ENCODE measurements at places on chromosomes 7 and 10.

DNA sequence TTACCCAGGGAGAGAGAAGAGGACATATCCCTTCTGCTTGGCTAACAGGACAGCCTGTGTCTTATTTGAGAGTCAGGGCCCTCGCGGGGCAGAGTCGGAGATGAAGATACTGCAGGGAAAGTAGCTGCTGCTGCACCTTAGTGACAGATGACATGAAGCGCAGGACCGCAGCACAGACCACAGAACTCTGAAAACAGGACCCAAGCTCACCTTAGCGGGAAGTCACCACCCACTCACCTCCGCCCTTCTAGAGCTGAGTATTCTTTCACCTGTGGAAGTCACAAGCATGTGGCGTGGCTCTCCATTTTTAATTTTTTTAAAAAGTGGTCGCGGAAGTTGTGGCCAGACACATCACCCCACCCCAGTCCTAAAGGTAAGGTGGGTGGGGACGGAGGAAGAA is 191.4 kb downstream of the FAM107B start:
- DNase-seq: no peak

DNA sequence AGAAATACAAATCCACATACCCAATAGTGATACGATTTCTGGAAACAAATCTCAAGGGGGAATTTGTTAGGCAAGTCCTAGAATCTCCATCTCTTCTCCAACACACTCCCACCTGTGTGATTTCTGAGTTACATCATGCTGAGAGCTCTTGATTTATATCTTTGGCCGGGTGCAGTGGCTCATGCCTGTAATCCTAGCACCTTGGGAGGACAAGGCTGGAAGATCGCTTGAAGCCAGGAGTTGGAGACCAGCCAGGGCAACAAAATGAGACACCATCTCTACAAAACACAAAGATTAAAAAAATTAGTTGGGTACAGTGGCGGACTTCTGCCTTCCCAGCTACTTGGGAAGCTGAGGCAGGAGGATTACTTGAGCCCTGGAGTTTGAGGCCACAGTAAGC is 1.5 kb upstream of the MTPN start:
- DNase-seq: no peak

DNA sequence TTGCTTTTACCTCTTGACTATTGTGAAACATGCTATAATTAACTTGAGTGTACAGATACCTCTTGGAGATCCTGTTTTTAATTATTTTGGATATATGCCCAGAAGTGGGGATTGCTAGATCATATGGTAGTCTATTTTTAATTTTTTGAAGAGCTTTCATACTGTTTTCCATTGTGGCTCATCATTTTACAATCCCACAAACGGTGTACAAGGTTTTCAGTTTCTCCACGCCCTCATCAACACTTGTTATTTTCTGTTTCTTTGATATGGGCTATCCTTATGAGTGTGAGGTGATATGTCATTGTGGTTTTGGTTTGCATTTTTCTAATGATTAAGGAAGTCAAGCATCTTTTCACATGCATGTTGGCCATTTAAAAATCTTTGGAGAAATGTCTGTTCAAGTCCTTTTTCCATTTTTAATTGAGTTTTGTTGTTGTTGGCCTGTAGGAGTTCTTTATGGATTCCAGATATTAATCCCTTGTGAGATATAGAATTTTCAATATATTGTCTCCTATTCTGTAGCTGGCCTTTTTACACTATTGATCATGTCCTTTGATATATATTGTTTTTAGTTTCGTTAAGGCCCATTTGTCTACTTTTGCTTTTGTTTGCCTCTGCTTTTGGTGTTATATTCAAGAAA is 7.5 kb downstream of the AGK start:
- DNase-seq: no peak

- no peak for DNase-seq
Observed at GRCh38 chr7:25557379-25557917, 329.2 kb upstream of the NPVF start.

- DNase-seq: no peak
Observed at GRCh38 chr7:101111261-101111660, 15.6 kb upstream of the SERPINE1 start.

GRCh38 chr7:73984481-73985205 is 43.3 kb upstream of the ELN start:
- DNase-seq: no peak

DNA sequence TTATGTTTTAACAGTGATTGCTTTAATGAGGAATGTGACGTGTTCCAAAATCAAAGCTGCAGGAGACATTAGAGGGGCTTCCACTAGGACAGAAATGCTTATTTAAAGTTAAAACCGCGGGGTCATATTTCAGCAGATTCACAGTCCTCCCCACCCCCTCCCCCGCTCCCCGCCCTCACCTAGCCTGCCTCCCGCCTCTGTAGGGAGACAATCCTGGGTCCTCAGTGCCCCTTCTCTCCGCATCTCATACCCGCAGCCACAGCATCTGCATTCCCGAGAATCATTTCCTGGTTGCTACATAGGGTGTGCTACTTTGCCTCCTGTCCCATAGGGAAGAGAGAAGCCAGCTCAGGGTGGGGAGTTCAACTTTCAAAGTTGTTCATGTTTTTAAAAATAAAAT is 3.1 kb upstream of the DRGX start:
- no peak for DNase-seq

DNA sequence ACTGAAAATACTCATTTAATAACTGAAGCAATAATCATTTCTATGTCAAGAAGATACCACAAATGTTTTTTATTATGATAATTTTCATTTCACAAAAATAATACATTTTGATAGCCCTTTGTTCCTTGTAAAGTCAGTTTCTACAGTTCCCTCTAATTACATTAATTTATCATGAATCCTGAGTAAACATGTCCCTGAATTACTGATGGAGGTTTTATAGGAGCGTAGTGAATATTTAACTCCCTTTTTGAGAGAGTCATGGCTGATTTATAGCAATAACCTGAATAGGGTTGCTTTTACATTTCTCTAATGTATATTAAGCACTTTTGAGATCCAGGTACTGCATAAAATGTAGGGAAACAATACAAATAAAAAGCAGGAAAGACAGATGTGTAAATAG is 216.0 kb upstream of the DKK1 start:
- DNase-seq: no peak

GRCh38 chr7:133837224-133837623 is 289.9 kb upstream of the LRGUK start:
- no peak for DNase-seq

GRCh38 chr7:1724118-1724910 is 54.2 kb downstream of the ELFN1 start:
- DNase-seq: no peak

DNA sequence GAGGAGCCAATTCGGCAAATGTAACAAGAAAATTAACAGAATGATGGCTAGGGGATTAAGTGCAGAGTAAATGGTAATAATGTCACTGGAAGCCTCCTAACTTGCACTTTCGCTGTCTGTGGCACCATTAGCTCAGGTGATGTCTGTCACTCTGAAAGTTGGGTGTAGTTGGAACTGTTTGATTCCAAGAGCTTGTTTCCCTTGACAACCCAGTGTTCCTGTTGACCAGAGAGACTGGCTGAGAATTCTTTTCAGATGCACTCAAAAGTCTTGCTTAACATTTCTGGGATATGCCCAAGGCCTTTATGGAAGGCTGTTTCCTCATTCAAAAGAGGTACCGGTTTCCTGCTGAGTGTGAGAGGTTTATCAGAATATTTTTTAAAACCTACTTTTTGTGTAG is 49.6 kb downstream of the PLPP4 start:
- no peak for DNase-seq

GRCh38 chr7:70568674-70569334 is 563.1 kb upstream of the GALNT17 start:
- no peak for DNase-seq

DNA sequence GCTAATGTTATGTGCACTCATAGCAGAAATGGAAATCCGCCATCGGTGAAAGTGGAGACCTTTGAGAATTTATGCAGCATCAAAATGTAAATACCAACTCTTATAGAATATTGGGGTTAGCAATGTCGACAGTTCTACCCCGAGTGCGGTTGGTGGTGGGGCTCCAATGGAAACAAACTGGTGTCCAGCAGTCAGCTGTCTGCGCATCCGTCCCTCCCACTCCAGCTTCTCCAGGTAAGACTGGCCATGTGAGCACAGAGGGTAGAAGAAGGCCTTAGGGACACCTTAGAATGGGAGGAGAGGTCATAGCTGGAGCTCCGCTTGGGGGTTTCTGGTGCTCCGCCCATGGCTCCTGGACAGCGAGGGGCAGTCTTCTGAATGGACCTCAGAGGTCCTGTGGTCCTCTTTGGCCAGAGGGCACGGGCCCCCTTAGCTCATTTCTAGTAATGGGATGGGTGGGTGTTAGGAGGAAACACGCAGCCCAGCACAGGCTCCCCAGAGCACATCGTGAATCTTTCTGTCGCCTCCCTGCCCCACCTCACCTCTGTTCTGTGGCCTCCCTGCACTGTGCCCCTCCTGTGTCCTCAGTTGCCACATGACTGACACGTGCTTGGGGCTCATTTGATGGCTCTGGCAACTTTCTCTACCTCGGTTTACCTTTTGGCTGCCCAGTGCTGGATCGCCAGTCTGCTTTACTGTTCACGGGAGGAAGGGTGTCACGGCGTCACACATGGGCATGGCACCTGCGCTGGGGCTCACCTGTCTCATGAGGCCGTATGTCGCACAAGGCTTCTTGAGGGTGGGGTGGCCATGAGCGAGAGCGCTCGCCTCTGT is 50.0 kb downstream of the MGMT start:
- DNase-seq: no peak

DNA sequence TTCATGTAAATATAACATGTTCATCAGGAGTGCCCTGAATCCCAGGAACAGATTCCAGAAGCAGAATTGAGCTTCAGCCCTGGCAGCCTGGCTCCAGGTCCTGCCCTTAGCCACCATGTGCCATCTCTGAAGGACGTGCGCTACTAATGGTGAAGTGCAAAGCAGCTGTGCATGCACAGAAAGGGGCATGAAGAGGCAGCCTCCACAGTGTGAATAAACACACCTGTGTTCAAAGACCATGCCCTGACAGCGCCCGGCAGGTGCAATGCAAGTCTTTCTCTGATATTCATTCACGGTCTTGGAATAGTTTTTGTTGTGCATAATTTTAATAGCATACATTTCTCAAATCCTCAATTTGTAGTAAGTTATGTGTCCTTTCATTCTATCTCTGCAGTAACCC is 250.4 kb upstream of the TCERG1L start:
- peak; percentile 24 for DNase-seq

DNA sequence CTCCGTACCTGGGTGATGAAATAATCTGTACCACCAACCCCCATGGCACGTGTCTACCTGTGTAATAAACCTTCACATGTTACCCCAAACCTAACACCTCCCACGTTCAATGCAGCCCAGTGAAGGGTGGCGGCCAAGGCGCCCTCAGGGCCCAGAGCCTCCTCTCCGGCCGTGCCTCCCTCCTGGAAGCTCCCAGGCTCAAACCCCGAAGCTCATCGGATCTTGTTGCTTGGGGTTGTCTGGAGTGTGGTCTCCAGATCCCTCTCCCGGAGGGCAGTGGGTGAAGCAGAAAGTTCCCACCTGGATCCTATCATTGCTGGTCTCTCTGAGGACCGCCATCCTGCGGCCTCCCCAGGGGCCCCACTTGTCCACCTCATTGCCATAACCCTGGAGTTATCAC is 9.4 kb upstream of the KNDC1 start:
- no peak for DNase-seq

DNA sequence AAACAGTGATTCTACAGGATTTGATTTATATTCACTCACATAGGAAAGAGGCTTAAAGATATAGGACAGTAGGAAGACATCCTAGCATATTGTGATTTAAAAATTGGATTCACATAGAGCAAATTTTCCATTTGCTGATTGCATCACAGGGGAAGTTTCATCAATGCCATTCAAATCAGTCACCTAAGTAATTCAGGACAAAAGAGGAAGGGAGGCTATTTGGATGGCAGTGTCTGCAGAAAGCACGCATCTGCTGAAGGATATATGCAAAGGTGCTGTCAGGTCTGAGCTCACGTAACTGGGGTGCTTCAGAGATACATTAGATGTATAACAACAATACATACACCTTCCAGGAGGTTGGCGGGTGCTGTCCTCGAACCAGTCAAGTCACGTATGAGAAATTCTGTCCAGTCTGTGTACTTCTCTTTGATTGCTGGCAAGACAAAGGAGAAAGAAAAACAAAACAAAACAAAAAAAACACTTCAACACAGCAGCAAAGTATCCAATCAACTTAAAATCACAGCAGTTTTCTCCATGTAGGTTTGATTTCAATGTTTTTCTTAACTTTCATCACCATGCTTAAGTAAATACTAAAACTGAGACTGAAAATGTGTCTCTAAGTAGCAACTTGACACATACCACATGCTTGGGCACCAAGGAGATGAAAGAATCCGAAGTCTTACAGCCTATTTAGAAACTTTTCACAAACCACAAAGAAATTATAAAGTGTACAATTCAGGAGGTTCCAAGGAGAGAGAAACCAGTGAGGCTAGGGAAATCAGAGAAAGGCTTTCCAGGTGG is 125.1 kb downstream of the SFMBT2 start:
- DNase-seq: no peak

GRCh38 chr7:151008143-151008510 is 16.2 kb downstream of the ATG9B start:
- no peak for DNase-seq

DNA sequence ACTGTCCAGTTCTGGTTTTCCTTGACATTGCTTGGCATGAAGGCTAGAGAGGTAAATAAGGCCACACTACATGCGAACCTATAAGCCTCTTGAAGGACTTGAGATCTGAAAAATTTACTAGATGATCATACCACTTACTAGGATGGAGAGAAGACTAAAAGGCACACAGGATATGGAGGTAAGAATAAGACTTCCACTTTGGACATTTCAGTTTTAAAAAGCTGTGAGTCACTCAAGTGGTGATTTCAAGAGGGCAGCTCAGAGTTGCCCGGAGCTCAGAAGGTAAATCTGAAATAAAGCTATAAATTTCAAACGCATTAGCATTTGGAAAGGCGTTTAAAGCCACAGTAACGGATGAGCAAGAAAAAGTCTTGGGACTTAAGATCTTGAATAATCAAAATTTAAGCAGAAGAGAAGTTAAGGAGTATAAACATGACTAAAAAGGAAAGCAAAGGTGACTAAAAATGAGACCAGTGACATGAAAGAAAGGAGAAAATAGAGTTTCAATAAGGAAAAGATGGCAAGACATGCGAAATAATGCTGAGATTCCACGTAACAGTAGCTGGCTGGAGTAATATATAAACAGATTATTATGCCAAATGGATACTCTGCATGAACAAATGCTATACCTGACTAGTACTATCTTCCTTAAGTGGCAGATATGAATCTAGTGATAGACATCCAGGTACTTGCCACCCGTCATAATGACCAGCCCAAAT is 68.3 kb downstream of the SNX13 start:
- DNase-seq: no peak

DNA sequence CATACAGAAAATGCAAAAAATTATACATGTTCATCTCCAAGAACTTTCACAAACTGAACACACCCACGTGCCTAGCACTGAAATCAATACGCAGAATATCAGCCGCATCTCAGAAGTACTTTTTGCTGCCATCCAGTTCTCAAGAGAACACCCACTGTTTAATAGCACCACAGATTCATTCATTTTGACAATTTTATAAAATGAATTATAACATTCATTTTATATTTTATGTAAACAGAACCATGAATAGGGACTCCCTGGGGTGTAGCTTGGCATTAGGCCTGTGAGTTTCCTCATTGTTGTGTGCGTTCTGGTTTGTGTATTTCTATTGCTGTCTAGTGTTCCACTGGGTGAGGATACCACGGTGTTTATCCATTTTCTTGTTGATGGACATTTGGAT is 77.3 kb upstream of the PIP4K2A start:
- DNase-seq: no peak

- no peak for DNase-seq
Observed at GRCh38 chr7:140604760-140605159, 35.9 kb downstream of the DENND2A start.

All from ecto neural progenitor cell (in vitro differentiated cells).